Inflammatory macrophage (primary cell): ENCODE measurements at places on chromosomes 6 and 20.

DNA sequence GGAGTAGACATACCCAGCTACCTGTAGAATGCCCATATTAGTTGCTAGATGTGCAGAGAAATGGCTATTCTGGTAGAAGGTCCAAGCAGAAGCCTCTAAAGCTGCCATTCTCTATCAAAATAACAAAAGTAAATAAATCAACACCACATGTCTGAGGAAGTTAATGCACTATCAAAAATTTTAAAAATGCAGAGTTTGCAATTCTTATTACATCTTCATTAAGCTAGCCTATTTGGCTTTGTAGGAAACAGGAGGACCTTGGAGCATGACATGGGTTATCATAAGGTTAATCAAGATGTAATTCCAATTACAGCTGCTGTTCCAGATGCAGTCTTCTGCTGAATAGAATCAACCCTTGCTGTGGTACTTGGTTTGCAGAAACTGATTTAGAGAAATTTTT lies 188.4 kb downstream of the TBX18 start:
- DNase-seq = no peak

- no peak for DNase-seq
Measured at GRCh38 chr6:53765270-53765669, 29.5 kb upstream of the LRRC1 start.

GRCh38 chr6:40436685-40437604 lies 150.2 kb downstream of the LRFN2 start:
- DNase-seq = peak; percentile 81

- no peak for DNase-seq
Measured at GRCh38 chr6:30792786-30793185, 48.4 kb upstream of the IER3 start.

DNA sequence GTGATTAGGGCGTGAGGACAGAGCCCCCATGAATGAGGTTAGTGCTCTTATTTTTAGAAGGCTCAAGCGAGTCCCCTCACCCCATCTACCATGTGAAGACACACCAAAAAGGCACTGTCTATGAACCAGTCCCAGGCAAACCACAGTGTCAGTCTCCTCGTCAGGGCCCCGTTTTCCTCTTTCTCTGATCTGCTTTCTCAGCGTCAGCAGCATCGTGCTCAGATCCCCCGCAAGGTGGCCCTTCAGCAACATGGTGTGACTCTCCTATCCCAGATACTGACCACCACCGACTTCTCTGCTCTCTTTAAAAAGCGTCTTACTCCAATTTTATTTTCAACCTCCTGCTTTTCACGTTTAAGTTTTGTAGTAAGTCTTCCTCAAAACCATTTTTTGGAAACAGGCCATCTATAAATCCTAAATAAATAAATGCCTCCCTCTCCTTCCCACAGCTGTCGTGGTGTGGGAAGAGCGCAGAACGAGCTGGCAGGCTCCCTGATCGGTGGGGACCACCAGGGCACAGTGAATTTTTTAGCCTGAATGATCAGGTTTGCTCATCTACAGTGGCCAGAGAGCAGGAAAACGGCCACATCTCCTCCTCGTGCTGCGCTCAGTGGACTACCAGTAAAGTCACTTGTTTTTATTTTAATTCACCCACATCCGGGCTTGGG lies 113.1 kb downstream of the BMP7 start:
- DNase-seq = no peak

DNA sequence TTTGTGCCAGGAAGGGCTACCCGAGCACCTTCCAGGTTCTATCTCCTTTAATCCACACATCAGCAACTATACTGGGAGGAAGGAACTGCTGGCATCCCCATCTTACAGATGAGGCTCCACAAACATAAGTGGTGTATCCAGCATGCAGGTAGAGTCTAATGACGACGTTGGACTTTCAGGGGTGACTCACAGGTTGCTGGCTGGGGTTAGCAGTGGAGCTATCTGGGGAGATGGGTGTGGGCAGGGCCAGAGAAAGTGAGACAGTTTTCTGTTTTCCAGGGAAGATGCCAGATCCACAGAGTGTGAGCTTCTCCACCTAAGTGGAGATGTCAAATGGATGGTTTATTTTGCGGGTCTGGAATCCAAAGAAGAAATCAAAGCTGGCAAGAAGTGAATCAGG lies 31.8 kb downstream of the CDH22 start:
- DNase-seq = no peak
